Gastrocnemius medialis (tissue), 4 donors: ENCODE measurements at places on chromosomes 7 and 10.

GRCh38 chr7:136940917-136941316 lies 72.5 kb downstream of the CHRM2 start:
- no peak for DNase-seq

GRCh38 chr7:36202398-36202797 lies 49.3 kb downstream of the EEPD1 start:
- no peak for DNase-seq

DNA sequence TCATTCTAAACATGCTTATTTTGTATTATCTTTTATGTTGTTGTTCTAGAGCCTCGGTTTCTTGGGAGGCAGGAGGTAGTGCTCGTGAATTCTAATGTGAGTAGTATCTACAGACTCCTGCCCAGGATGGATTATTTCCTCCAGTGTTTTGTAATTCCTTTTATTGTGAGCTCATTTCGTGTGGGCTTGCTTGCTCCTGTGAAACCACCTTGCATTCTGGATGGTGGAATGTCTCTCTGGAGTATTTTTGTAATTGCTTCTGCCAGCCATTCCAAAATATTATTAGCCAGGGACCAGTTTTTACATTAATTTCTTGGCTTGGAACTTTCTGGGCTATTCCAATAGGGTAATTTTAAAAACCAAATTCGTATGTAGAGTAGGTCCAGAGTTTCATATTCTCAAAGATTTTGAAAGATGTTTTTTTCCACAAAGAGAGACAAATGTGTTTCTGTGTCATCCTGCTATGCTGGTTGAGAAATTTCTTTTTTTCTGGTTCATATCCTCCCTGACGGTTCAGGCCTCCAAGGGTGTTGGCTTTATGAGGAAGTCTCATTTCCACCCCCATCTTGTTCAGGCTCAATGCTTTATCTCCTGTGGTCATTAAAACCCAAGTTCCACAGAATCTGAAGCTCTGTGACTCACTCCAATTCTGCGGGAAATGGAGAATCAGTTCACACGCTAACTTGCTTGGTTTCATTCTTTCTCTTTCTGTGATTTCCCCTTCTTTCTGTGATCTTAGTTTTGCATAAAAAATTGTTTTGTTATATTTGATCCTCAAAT lies 41.7 kb upstream of the CALD1 start:
- no peak for DNase-seq

- DNase-seq = no peak
Observed at GRCh38 chr7:22858640-22859561, 36.3 kb upstream of the TOMM7 start.

DNA sequence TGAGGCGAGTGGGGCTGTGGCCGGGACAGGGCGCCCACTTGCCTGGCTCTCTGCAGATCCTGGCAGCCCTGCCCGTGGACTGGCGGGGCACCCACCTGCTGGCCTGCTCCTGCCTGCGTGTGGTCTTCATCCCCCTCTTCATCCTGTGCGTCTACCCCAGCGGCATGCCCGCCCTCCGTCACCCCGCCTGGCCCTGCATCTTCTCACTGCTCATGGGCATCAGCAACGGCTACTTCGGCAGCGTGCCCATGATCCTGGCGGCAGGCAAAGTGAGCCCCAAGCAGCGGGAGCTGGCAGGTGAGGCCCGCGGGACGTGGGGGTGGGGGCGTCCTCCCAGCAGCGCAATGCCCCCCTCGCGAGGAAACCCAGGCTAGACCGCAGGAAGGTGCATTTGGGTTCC lies 17.6 kb downstream of the SLC29A4 start:
- no peak for DNase-seq

DNA sequence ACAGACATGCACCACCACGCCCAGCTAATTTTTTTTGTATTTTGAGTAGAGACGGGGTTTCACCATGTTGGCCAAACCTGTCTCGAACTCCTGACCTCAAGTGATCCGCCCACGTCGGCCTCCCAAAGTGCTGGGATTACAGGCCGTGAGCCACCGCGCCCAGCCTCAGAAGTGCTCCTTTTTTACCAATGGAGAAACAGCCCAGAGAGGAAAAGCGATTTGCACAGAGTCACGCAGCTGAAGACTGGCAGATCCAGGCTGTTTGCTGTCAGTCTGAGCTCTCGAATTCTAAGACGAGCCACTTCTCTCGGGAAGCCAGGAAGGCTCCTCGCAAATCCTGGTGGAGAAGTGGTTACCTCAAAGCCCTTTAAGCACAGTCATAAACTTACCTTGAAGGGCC lies 57.4 kb upstream of the SDK1 start:
- DNase-seq = no peak

DNA sequence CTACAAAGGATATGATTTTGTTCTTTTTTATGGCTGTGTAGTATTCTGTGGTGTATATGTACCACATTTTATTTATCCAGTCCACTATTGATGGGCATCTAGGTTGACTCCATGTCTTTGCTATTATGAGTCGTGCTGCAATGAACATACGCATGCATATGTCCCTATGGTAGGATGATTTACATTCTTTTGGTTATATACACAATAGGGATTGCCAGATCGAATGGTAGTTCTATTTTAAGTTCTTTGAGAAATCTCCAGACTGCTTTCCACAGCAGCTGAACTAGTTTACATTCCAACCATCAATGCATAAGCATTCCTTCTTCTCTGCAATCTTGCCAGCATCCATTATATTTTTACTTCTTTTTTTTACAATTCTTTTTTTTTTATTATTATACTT lies 35.6 kb upstream of the FAM13C start:
- DNase-seq = no peak

GRCh38 chr7:147145194-147145593 lies 1028.6 kb downstream of the CNTNAP2 start:
- no peak for DNase-seq

- no peak for DNase-seq
Observed at GRCh38 chr10:88866454-88866853, 13.6 kb upstream of the STAMBPL1 start.

GRCh38 chr10:43985941-43986340 lies 337.3 kb upstream of the ZNF32 start:
- DNase-seq = no peak

DNA sequence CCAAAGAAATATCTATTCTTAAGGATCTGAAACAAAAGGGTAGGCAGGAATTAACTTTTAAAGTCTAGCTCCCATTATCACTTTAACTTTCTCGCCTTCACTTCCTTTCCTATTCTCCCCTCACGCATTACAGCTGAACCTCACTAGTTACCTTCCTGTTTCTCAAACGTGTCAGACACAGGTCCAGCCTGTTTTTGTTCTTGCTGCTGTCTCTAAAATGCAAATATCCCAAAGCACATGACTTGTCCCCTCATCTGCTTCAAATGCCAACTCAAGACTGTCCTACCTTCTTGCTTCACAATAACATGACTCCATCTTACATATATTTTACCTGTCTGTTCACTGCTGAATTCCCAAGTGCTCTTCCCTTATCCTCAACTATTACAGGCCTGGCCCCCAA lies 17.6 kb downstream of the ZDHHC6 start:
- no peak for DNase-seq

GRCh38 chr7:51013218-51013786 lies 230.6 kb upstream of the GRB10 start:
- no peak for DNase-seq

- no peak for DNase-seq
Observed at GRCh38 chr7:106765727-106766355, 99.2 kb upstream of the PIK3CG start.

GRCh38 chr10:61904733-61905725 lies 3.5 kb downstream of the ARID5B start:
- no peak for DNase-seq

- DNase-seq = peak; percentile 74
Observed at GRCh38 chr10:59362959-59363381, 621 bp upstream of the FAM13C start.

GRCh38 chr7:122488241-122488640 lies 183.7 kb upstream of the FEZF1 start:
- DNase-seq = no peak

GRCh38 chr7:127091620-127092019 lies 161.1 kb downstream of the GRM8 start:
- DNase-seq = no peak

- no peak for DNase-seq
Observed at GRCh38 chr10:28570598-28570997, 37.7 kb downstream of the WAC start.

DNA sequence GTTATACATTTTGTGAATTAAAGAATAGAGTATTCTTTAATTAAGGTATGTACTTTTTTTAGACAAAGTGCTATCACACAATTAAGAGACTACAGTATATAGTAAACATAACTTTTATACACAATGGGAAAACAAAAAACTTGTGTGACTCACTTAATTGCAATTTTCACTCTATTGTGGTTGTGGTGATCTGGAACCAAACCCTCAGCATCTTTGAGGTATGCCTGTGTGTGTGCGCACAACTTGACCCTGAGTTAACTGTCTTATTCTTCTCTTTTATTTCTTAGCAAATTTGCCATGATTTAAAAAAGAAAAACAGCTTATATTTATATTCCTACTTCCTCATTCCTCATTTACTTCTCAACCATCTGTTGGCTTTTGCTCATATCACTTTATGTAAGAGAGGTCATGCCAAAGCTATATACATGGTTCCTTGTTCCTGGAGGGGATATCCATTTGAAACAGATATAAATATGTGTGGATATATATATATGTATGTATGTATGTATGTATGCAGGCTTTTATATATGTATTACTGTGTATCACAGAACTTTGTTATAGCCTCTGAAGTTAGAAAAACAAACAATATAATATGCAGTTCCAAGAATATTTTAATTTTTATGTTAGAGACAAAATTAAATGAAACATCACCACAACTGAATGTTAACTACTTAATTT lies 259.5 kb upstream of the HGF start:
- no peak for DNase-seq

- no peak for DNase-seq
Observed at GRCh38 chr10:107081644-107082043, 82.9 kb downstream of the SORCS1 start.

GRCh38 chr10:70984986-70985722 lies 96.8 kb upstream of the PCBD1 start:
- DNase-seq = no peak
